Activated CD4-positive, alpha-beta T cell treated with anti-CD3 and anti-CD28 coated beads, Interleukin-2, amount 50 U/mL, for 1 hour (primary cell): ENCODE measurements at places on chromosomes 3 and 15.

- DNase-seq: no peak
Measured at GRCh38 chr3:6571448-6571847, 289.5 kb upstream of the GRM7 start.

GRCh38 chr3:189563853-189564563 is 67.2 kb upstream of the TP63 start:
- DNase-seq: no peak

GRCh38 chr3:116515973-116516372 is 70.7 kb upstream of the LSAMP start:
- no peak for DNase-seq

DNA sequence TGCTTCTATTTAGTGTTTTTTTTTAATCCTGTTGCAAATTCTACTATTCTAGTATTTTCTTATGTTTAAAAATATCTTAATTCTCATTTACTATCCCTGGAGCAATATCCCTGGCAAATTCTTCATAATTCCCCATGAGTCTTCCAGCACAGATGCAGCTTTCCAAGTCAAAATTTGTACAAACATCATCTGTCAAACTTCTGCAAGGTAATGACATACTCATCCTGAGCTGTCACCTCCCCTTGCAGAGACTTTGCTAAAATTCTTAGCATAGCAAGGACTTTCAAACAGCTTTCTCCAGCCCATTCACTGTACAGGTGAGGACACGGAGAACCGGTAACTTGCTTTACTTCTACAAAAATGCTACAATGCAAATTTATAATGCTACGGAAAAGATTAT is 28.6 kb upstream of the VGLL4 start:
- DNase-seq: no peak

- no peak for DNase-seq
Measured at GRCh38 chr15:58287891-58288290, 143.9 kb upstream of the LIPC start.

GRCh38 chr15:66142285-66142684 is 111.3 kb downstream of the MEGF11 start:
- DNase-seq: no peak

GRCh38 chr3:196941729-196942225 is 551 bp downstream of the NCBP2 start:
- peak; percentile 57 for DNase-seq

GRCh38 chr15:40702077-40702476 is 7.1 kb downstream of the RAD51 start:
- DNase-seq: no peak

GRCh38 chr3:97187771-97188170 is 373.4 kb downstream of the EPHA6 start:
- DNase-seq: no peak

DNA sequence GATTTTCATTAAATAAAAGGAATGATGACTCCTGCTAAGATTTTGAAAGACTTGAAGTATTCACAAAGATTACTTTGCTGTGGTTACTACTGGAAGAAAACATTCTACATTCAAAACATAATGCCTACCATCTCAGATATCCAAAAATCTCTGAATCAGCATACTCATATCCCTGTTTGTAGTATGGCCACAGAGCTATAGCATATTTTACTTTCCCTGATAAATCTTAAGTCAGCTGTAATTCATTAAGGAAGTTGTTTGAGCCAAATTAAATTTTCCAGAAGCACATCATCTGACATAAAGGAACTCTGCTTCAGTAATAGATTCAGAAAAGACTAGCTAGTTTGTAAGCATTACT is 942.0 kb downstream of the ROBO1 start:
- DNase-seq: no peak

DNA sequence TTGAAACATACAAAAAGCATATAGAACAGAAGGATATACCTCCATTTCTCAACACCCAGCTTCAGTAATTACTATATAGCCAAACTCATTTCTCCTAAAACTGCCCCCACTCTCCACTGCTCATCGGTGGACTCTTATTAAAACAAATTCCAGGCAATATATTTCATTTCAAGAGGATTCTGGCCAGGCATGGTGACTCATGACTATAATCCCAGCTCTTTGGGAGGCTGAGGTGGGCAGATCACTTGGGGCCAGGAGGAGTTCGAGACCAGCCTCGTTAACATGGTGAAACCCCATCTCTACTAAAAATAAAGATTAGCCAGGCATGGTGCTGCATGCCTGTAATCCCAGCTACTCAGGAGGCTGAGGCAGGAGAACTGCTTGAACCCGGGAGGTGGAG is 40.9 kb downstream of the SNX4 start:
- no peak for DNase-seq

DNA sequence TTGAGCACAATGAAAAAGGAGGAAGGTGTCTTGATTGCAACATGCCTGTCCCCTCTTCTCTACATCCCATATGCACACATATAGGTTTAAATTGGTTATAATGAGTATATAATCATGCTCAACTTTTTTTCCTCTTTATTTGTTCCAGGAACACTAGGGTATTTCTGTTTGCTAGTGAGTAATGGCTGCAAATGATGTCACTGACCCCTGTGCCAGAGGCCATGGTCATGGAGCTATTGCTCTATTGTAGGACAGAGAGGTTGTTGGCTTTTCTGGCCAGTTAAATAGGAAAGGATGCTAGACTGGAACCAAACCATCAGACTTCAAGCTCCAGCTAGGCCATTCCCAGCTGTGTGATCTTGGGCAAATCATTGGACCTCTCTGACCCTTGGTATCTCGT is 9.6 kb downstream of the ARHGEF3 start:
- DNase-seq: no peak

GRCh38 chr3:24296441-24297205 is 198.0 kb downstream of the THRB start:
- DNase-seq: no peak

GRCh38 chr15:39613271-39613670 is 32.4 kb downstream of the THBS1 start:
- DNase-seq: no peak

- DNase-seq: no peak
Measured at GRCh38 chr3:87575550-87575949, 299.2 kb upstream of the POU1F1 start.

DNA sequence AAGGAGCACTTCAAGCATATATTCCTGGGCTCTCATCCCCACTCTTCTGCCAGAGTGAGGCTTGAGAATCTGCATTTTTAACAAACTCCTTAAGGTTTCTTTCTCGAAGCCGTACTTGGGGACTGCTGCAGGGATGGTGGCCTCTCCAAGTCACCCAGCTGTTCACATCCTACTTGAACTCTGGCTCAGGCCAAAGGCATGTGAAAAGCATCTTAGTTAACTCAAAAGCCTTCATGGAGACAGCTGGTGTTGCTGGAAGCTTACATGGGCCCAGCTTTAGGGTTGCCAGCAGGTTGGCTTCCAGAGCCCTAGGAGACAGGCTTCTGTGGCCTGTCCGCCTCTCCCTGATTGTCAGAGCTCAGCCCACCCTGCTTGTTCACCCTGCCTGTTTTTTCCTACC is 139.2 kb downstream of the THSD4 start:
- no peak for DNase-seq

DNA sequence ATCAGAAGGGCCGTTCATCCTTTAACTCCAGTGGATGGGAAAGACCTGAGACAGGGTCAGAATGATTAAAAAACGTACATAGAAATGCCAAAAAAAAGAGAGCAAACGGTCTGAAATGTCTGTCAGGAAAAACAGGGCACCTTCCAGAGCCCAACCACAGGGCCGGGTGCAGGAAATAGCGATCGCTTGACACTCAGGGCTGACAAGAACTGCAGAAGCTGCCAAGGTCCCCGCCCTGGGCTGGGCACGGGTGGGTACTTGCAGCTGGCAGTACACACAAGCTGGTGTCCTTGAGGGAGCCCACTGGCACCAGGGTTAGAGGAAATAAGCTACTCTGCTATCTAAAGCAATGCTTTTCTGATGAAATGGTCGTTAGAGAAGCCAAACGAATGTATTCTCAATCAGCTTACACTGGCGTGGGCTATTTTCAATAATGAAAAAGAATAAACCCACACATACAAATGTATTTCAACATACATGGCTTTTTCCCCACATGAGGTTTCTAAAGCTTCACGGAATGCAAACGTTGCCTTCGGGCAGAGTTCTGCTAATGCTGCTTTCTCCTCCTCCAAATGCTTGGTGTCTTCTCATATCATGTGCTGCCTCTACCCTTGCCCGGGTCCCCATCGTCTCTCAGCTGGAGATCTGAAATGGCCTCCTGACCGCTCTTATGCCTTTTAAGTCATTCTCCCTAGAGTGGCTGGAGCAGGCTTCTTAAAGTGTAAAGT is 15.6 kb downstream of the FRMD4B start:
- DNase-seq: peak; percentile 5

GRCh38 chr3:103794656-103795055 is 1359.8 kb downstream of the ZPLD1 start:
- no peak for DNase-seq

- DNase-seq: peak; percentile 59
Measured at GRCh38 chr15:72117486-72118016, 399 bp downstream of the MYO9A start.

- DNase-seq: no peak
Measured at GRCh38 chr3:19967812-19968211, 20.9 kb downstream of the RAB5A start.

DNA sequence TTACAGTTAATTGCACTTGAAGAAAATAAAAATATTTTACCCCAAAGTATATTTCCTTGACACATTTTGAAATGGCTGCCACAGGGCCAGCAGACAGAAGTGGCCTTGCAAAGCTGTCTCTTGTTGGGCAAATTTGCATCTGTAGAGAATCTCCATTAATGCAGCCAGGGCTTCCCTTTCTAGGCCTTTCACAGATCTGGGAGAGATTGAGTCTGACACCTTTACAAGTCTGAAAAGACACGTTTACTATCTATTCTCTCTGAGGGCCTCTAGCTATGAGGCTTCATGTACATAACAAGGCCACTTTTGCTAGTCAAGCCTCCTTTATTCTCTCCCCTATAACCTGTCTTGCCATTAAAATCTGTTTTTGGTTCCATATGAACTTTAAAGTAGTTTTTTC is 135.9 kb downstream of the ANO10 start:
- DNase-seq: no peak
